Activated naive CD4-positive, alpha-beta T cell treated with anti-CD3 and anti-CD28 coated beads, Interleukin-2, amount 10 ng/mL, durations not matched to agents 7 days and 5 days (primary cell): ENCODE measurements at places on chromosomes 11 and 22.

DNA sequence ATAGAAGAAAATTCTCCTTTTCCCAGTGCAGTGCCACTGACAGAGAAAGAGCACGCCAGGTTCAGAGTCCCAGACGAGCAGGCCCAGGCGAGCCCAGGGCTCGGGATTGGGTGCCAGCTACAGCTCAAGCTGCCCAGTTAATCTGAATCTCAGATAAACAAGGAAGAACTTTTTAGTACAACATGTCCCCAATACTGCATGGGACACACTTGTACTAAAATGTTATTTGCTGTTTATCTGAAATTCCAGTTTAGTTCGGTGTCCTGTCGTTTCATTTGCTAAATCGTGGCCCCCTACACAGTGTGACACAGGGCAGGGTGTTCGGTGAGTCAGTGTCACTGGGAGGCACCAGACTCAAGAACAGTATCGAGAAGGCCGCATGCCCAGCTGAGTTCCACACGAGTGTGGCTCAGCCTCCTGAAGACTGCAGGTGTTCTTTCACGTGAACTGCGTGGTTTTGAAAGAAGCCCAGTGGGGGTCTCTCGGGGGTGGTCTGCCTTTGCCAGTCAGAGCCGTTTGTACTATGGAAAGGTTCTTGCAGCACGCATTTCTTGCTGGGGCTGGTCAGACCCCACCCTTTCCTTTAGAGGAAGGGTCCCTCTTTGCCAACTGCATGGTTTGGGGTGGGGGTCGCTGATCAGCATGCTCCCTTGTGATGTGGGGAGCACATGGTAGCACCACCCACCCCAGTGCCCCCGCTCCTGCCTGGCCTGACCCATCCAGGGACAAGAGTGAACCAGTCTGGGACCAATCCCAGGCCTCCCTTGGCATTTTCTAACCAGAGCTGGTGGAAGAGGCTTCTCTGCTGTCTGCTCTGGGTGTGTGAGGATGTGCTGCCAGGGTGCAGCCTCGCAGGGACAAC lies 115.6 kb upstream of the B3GAT1 start:
- H3K4me3 ChIP-seq, result no peak overlapping the region
- no peaks in the 10 kb centered on the region for H3K27me3 ChIP-seq
- no peaks in the 10 kb centered on the region for H3K36me3 ChIP-seq
- no peaks in the 10 kb centered on the region for H3K4me1 ChIP-seq

- no peak for DNase-seq
- no peaks in the 10 kb centered on the region for H3K27me3 ChIP-seq
- H3K4me3 ChIP-seq, result no peak overlapping the region
- H3K36me3 ChIP-seq, result no peaks in the 10 kb centered on the region
- no peak overlapping the region for H3K27ac ChIP-seq
- no peaks in the 10 kb centered on the region for H3K4me1 ChIP-seq
These were observed 6.9 kb downstream of the AQP11 start for GRCh38 chr11:77596626-77597025.

- no peaks in the 10 kb centered on the region for H3K4me1 ChIP-seq
- no peaks in the 10 kb centered on the region for H3K36me3 ChIP-seq
- H3K4me3 ChIP-seq, result no peak overlapping the region
- DNase-seq, result no peak
These were observed 726.7 kb downstream of the METTL15 start for GRCh38 chr11:28834877-28835276.

DNA sequence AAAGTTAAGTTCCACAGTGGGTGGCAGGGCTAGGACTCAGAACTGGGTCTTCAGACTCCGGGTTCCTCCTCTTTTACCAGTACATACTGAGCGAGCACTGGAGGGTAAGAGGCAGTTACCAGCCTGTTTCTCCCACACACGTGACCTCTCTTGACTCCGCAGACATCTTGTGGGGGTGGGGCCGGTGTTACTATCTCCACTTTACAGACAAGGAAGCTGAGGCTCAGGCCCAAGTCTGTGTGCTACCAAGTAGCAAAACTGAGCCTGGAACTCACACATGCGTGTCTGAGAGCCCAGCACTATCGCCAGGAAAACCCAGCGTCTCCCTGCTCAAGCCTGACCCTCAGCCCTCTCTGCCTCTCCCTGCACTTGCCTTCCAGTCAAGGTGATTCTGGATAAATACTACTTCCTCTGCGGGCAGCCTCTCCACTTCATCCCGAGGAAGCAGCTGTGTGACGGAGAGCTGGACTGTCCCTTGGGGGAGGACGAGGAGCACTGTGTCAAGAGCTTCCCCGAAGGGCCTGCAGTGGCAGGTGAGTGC lies 16.0 kb upstream of the SMIM35 start:
- no peaks in the 10 kb centered on the region for H3K36me3 ChIP-seq
- H3K27me3 ChIP-seq, result peaks cover 56% of the 10 kb centered on the region
- H3K27ac ChIP-seq, result no peak overlapping the region
- no peak for DNase-seq

DNA sequence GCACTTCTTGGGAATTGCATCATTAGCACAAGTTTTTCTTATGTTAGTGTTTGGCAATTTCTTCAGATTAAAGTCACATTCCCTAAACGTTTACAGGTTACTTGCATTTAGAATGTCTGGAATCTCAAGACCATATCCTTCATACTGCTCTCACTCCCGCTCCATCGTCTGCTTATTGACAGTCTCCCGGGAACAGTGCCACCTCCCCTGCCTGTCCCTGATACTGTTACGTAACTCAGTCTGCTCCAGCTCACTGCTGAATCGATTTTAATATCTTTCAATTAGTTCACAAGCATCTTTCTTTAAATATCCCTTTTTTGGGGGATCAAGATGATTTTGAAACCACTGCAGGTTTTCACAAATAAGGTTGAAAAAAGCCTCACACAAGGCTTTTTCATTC lies 48.2 kb downstream of the GLYATL2 start:
- H3K36me3 ChIP-seq, result no peaks in the 10 kb centered on the region
- H3K4me3 ChIP-seq, result no peak overlapping the region
- DNase-seq, result no peak
- no peaks in the 10 kb centered on the region for H3K4me1 ChIP-seq
- H3K27me3 ChIP-seq, result peaks cover 10% of the 10 kb centered on the region
- H3K27ac ChIP-seq, result no peak overlapping the region

GRCh38 chr11:134071766-134072402 lies 3.0 kb downstream of the JAM3 start:
- no peak overlapping the region for H3K4me3 ChIP-seq
- H3K36me3 ChIP-seq, result peaks cover 2% of the 10 kb centered on the region
- no peak overlapping the region for H3K27ac ChIP-seq
- peaks cover 61% of the 10 kb centered on the region for H3K27me3 ChIP-seq
- no peak for DNase-seq
- peaks cover 14% of the 10 kb centered on the region for H3K4me1 ChIP-seq

GRCh38 chr11:68504432-68505066 lies 44.0 kb downstream of the PPP6R3 start:
- H3K27ac ChIP-seq, result peak overlapping the region; percentile 8
- H3K4me1 ChIP-seq, result peaks cover 45% of the 10 kb centered on the region
- H3K36me3 ChIP-seq, result peaks cover 16% of the 10 kb centered on the region
- no peaks in the 10 kb centered on the region for H3K27me3 ChIP-seq
- DNase-seq, result no peak
- H3K4me3 ChIP-seq, result no peak overlapping the region

GRCh38 chr11:118147502-118147901 lies 5.1 kb downstream of the SCN4B start:
- DNase-seq, result no peak
- peaks cover 4% of the 10 kb centered on the region for H3K4me1 ChIP-seq
- no peak overlapping the region for H3K27ac ChIP-seq
- H3K36me3 ChIP-seq, result no peaks in the 10 kb centered on the region

DNA sequence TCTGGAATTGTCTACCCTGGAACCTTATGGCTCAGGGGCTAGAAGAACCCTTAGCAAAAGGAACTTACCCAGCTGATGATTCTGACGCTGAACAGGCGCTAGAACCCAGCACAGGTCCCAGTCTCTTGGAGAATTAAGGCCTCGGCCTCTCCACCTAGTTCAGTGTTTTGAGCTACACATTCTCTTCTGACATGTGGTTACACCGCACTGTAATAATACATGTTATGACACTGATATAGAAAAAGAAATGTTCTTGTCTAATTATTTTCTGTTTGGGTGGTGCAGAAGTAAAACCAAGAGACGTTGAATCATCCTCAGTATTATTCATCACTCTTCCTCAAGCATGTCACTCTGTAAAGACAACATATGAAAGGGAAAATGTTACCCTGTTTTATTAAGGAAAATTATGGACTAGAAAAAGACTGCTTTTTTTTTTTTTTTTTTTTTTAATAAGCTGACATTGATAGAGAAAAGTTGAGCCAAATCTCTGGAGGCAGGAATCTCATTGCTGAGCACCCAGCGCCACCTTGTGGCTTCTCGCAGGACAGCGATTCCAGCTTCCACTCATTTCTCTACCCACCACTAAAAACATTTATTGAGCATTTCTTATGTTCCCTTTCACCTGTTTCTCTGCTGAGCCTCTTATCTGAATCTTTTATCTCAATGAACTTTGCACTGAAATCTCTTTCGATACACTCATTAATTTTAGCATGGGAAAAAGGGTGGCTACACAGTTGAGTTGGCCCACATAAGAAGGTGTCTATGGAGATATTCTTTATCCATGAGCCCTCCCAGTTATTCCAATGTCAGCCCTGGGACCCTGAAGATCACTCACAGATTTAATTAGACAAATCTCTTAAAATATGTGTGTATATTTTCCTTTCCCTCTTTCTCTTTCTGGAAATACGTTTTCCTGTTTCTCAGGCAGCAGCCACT lies 12.6 kb upstream of the APLNR start:
- no peak overlapping the region for H3K27ac ChIP-seq
- no peak overlapping the region for H3K4me3 ChIP-seq
- peak; percentile 68 for DNase-seq
- H3K36me3 ChIP-seq, result no peaks in the 10 kb centered on the region
- H3K4me1 ChIP-seq, result peaks cover 6% of the 10 kb centered on the region

DNA sequence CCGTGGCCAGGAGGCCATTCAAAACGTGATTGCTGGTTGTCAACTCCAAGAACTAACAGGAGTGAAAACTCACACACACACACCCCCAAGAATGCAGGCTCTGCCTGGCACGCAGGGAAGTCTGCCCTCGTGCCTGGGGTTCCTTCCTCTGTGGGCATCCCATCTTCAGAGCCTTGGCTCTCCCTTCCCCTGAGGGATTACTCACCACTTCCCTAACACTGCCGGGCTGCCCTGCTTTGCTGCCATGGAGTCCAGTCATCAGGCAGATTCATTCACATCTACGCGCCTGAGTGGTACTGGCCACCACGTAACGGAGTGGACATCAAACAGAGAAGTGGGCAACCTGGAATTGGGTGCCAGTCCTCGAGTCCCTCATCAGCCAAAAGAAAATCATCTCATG lies 120.7 kb upstream of the TMEM45B start:
- peaks cover 6% of the 10 kb centered on the region for H3K27me3 ChIP-seq
- H3K4me1 ChIP-seq, result peaks cover 8% of the 10 kb centered on the region

DNA sequence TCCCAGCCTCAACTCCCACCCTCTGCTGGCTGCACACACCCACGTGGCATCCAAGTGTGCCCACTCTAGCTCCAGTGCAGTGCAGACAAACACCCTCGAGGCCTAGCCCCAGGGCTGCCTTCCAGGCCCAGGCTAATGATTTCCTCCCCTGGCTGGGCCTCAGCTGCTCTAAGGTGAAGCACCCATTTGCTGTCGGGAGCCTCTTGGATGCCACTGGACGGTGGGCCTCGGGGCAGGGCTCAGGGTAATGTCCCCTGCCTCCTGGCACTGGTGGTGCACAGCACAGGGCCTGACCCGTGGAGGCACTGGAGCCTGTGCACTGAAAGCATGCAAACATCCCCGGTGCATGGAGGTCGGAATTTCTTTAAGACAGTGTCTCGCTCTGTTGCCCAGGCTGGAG lies 635.2 kb downstream of the TBC1D22A start:
- H3K36me3 ChIP-seq, result no peaks in the 10 kb centered on the region
- DNase-seq, result no peak
- H3K4me1 ChIP-seq, result no peaks in the 10 kb centered on the region
- no peaks in the 10 kb centered on the region for H3K27me3 ChIP-seq
- no peak overlapping the region for H3K27ac ChIP-seq
- H3K4me3 ChIP-seq, result no peak overlapping the region

- H3K4me3 ChIP-seq, result no peak overlapping the region
- peaks cover 42% of the 10 kb centered on the region for H3K36me3 ChIP-seq
- no peaks in the 10 kb centered on the region for H3K27me3 ChIP-seq
- DNase-seq, result no peak
- H3K4me1 ChIP-seq, result peaks cover 22% of the 10 kb centered on the region
These were observed 7.4 kb downstream of the MSANTD4 start for GRCh38 chr11:106014620-106015019.

DNA sequence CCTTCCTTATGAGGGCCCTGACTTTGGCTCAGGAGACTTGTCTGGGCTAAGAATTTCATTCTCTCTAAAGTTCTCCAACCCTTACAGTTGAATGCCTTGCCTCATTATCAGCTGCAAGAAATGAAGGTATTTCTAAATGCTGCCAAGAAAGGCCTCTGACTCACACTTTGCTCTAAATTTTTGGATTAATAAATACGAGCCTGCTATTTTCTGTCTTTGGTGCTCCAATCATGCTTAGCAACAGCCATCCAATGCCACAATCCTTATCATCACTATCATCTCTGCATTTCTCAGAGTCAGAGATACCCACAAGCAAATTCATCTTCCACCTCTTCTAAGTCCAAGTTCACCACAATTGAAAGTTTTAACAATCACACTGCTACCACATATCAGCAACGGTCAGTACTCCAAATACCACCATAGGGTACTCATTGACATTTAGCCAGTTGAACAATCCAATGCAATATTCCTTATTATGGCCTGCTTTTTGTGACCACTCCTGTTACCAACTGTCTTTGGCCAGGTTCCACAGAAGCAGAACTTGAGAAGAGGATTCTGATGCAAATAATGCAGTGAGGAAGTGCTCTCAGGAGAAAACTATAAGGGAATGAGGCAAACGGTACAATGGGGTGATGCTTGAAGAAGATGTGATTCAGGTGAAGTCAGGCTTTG lies 5.7 kb downstream of the PATE2 start:
- no peak overlapping the region for H3K4me3 ChIP-seq
- no peaks in the 10 kb centered on the region for H3K4me1 ChIP-seq

- no peaks in the 10 kb centered on the region for H3K36me3 ChIP-seq
- H3K4me1 ChIP-seq, result no peaks in the 10 kb centered on the region
- no peak for DNase-seq
- H3K27me3 ChIP-seq, result no peaks in the 10 kb centered on the region
- no peak overlapping the region for H3K4me3 ChIP-seq
These were observed 73.5 kb upstream of the ZC3H12C start for GRCh38 chr11:110019675-110020074.
